ENCODE measurements at places on chromosomes 3 and 15.

DNA sequence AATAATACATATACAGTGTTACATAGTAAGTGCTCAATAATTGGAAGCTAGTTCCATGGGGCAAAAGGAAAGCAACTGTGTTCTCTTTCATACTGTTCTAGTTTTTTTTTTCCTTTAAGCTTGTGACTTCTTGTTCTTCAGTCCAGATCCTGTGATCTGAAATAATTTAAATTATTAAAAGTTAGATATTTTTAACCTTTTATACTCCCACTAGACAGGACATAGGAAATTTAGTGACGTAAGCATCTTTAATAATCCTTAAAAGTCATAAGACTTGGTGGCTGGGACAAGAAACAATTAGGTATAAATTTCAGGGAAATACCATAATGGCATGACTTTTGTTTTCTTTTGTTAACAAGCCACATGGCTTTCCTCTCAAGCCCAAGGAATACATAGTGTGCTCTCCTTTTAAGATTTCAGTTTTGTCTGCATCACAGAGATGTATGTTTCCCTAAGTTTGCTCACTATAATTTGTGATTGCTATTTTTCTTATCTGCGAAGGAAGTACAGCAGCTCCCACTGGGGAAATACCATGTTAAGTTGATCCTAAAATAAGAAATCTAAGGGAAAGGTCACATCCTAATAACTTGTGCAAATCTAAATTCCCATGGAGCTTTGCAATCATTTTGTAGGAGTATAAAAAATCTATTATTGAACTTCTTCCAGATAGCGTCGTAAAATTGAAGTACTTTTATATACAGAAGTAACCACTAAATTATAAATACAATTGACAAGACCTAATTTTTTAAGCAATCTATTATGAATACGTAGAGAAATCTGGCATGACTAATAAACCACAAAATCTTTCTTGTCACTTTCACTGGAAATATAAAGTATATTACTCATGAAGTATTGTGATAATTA, 30.1 kb downstream of the PPARG start:
- DNase-seq, result no peak

GRCh38 chr3:65953301-65953812, 85.4 kb downstream of the MAGI1 start:
- DNase-seq, result no peak

DNA sequence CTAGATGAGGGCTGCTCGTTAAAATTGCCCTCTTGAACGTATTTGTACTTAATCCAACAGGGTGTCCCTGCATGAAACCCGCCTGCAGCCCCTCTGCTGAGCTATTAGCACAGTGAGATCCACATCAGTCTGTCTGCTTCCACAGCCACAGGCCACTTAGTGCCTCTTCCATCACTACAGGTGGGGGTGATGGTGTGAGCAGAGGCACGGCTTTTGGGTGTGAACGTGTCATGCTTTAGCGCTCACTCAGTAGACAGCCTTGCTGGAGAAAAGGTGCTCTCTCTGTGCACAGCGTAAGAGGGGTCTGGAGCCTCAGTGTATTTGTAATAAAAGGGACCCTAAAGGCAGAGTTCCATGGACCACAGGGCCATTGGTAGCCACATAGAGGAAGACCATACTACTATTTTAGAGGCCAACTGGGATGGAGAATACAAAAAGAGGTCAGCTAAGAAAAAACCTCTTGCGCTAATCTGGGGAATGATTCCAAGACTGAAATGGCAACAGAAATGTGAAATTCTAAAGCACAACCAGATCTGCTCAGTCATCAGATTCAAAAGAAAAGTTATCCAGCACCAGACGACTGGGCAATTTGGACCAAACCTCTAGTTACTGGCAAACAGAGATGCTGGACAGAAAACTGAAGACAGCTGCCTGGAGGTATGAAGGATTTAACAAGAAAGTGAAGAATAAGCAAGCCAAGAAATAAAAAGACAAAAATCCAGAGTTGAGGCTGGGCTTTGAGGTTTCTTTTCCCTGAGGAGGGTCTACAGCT, 120.2 kb downstream of the ATP10A start:
- no peak for DNase-seq

GRCh38 chr3:172537507-172538158, 14.4 kb upstream of the TNFSF10 start:
- no peak for DNase-seq
